ENCODE measurements at places on chromosomes 4 and X.

DNA sequence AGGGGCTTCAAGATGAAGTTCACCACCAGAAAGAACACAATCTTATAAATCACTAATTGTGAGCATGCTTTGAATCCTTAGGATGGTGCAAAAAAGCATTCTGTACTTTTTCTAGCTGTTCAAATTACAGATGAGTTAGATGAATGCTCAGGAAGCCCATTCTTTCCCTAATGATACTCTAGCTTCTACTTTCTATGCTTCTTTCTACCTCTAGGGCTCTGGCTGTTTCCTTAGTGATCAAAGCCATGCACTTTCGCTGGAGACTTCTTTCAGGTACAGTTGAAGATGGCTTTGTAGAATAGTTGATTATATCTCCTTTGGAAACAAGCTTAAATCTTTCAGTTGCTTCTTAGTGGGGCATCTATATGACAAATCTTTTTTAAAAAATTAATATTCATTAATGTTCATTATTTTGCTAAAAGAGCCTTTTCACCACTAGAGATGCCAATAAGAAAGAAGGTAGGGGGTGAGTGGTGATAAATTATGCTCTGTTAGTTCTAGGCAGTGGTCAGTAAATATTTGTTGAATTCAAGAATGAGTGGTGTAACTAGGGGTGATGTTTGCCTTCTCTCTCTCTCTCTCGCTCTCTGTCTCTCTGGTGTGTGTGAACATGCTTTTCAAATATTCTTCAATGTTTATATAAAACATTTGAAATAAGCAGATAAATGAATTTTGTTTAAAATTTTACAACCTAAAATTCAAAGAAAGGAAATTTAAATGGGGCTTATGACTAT, 169.4 kb downstream of the GLUD2 start:
- no peak for DNase-seq

DNA sequence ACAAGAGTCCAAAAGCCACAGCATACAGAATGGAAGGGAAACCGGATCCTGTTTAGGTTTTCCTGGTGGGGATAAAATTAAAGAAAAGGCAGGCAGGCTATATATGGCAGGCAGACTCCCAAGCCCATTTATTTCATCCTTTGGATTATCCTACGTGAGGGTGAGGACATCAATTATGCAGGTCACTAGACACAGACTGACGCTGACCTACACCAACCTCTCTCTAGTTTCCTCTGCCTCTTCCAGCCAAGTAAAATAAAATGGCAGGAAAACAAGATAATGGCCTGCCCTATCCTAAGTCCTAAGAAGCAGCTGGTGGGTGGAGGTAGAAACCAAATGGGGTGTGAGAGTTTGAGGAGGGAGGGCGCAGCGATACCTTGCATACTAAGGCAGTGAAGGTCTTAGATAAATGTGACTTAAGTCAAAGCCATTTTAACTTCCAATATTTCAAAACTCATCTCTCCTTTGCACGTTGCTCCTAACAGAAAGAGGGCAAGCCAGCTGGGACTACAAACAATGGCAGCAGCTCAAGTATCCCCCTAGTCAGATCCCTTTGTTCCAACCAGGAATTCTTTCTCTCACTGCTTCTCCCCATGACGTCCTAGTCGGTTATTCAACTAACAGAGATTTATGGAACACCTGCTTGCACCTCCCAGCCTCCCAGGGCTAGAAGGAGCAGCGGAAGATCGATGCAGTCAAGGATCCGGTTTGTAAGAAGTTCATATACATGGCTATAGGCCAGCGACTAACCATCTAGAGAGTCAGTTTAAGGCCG, 72.8 kb downstream of the IRF2 start:
- DNase-seq, result no peak

DNA sequence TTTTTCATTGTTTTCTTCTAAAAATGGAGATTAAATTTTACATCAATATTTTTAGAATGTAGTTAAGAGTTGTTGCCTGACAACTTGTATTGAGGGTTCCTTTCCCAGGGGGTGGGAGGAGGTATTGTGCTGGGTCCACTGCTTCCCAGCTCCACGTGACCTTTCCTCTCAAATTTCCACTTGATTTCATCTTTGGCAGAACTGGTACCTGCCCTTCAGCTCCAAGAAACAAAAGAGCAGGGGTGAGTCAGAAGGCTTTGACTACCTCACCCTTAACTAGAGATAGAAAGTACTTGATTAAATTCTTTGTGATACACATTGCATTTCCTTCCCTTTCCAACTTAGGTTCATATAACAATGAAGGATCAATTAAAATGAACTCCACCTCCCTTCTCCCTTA, 19.7 kb downstream of the TRIM2 start:
- no peak for DNase-seq

DNA sequence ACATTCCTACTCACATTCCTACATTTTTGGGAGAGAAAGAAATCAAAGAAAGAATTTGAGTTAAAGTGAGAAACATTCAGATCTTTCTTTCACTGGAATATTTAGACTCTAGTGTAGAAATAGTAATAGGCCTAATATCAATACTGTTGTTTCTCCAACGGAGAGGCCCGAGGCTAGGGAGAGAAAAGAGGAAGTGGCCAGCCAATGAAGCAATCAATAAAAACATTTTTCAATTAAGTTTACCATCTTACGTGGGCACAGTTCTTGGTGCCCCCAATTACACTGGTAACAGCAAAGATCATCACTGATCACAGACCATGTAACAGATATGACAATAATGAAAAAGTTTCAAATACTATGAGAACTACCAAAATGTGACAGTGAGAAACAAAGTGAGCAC, 281.4 kb downstream of the GPM6A start:
- no peak for DNase-seq

DNA sequence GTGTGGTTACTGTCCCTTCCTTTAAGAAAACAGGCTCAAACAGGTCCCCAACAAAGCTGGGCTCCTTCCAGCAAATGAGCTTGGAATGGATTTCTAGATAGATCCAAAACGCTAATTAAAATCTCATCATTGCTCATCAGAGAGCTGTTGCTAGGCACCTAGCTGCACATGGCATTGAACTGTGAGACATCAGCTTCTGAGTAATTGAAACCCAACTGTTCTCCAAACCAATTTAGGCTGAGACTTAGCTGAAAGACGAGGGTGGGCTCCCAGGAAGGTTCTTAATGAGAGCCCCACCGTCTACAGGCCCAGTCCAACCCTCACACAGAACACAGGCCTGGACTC, 59.1 kb downstream of the FAM184B start:
- DNase-seq, result no peak

- DNase-seq, result no peak
Measured at GRCh38 chr4:182825003-182825402, 92.2 kb downstream of the DCTD start.

- DNase-seq, result no peak
Measured at GRCh38 chr4:118942465-118942864, 53.8 kb downstream of the SYNPO2 start.

DNA sequence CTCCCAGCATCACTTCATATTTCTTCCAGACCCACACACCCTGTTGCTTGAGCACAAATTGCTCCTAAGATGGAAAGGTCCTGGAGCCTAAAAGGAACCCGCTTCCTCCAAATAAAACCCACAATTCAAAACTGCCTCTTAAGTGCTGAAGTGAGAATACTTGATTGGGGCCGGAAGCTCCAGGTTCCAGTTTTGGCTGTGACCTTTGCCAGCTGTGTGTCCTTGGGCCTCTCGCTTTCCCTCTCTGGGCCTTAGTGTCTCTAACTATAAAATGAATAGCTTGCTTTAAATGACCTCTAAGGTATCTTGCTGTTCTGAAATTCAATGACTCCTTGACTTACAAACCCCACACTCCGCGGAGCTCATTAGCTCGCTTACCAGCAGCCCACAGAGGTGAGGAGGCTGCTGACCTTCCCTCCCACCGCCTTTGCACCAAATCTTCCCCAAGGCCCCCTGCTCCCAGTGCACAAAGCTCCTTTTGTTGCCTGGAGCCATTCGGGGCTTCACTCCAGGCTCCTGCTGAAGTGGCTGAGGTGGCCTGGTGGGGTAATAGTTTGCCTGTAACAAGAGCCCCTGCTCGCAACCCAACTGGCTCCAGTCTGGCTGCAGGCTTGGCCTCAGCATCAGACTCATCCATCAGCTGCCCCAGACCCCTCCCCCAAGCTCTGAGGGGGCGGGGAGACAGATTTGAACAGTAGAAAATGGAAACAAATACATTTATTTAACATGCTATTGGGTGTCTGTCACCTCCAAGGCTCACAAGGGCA, 21.8 kb downstream of the STARD8 start:
- no peak for DNase-seq

DNA sequence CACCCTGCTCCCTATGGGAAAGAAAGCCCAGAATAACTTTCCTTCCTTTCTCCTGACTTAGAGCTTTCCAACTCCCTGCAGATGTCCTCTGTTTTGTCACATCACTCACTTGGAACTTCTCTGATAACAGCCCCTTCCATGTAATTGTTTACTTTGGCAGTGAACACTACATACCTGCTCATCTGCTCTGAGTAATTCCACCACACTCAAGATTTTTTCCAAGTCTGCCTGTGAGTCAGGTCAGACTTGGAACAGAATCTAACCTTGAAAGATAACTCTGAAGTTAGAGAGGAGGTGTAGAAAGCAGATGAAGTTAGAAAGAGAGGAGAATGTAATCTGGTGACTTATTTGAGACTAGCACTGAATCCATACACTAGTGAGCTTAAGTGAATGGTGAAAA, 7.4 kb downstream of the MAGEB10 start:
- no peak for DNase-seq

DNA sequence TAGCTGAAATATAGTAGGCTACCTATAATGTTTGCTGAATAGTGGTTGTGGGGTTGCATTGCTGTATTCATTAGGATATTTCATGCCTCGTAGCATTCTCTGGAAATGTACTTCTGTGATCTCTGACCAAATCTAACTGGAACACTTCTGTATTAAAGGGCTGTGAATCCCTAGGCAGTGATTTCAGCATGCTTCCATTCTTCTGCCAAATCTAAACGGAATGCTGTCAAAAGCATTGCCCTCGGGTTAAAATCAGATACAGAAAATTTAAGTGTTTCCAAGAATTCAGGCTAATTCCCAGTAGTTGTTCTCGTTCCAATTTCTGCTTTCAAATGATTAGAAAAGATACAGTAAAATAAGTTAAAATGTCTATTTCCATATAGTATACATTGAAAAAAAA, 1847.5 kb upstream of the IGFBP7 start:
- DNase-seq, result no peak

DNA sequence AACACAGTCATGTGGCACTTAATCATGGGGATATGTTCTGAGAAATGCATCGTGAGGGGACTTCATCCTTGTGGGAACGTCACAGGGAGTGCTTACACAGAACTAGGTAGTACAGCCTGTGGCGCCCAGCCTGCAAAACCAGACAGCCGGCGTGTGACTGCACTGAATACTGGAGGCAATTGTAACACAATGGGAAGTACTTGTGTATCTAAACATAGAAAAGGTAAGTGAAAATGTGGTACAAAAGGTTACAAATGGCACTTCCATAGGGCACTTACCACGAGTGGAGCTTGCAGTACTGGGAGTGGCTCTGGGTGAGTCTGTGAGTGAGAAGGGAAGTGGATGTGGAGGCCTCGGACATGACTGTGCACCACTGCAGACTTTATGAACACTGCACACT, 5.2 kb downstream of the TLR3 start:
- DNase-seq, result no peak

DNA sequence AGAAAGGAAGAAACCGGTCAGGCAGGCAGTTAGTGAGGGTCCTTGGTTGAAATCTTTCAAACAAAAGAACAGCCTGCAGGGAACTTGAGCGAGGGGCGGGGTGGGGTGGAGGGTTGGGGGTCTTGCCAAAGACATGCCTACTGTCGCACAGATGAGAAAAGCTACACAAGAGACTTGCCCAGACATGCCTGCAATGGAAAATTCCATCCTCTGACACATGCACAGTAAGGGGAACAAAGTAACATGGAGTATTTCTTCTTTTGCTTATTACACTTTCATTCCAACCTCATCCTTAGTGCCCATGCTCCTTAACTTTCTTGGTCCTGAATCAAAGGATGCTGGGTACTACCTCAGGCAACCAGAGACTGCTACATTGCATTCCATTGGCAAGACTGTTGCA, 1491.2 kb downstream of the STIM2 start:
- DNase-seq, result no peak

DNA sequence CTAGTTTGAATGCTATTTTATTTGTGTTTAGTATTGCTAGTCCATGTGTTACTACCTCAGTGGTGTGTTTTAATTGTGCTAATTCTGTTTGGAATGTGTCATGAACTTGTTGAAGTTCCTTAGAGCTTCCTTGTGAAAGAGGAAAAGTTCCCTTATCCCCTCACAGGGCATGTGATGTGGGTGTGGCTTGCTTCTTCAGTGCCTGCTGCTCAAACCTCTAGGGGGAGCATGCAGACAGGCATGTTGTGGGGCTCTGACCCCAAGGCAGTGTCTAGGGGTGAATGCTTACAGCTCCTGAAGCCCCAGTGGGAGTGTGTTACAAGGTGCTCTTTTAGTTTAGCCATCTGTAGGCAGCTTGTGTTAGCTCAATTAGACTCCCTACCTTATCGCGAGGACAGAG, 86.5 kb downstream of the MAGED4 start:
- no peak for DNase-seq

DNA sequence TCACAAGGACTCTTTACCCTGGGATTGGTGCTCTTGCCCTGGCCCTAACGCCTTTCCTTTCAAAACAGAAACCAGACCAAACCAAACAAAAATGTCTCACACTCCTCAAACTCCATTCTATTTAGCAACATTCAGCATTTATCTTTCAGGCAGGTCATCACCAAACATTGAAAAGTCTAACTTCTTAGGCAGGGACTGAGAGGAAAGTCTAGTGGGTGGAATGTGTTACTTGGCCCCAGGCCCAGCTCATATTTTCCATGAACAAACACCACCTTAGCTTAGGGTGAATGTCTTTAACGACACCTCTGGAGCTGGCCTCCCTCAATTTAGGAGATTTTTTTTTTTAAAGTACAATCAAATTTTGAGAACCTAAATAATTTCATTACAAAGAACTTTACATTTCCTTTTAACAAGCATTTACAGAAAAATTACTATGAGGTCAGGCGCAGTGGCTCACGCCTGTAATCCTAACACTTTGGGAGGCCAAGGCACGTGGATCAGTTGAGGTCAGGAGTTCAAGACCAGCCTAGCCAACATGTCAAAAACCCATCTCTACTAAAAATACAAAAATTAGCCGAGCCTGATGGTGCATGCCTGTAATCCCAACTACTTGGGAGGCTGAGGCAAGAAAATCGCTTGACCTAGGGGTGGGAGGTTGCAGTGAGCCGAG, 10.2 kb upstream of the N4BP2 start:
- no peak for DNase-seq

- no peak for DNase-seq
Measured at GRCh38 chr4:58119298-58119697, 1009.1 kb upstream of the IGFBP7 start.

- DNase-seq, result no peak
Measured at GRCh38 chr4:162836773-162837172, 329.9 kb downstream of the NAF1 start.
